ENCODE measurements at places on chromosomes 5 and 9. TPM values are rescaled to one million over a fixed set of nuclear protein-coding genes. Genes with fewer than 3 reads are reported as not detected.

The UNC5A gene
- 0.55 TPM for polyA plus RNA-seq

The PKD2L2 gene
- polyA plus RNA-seq, result 0.11 TPM

The SLC9A3 gene
- polyA plus RNA-seq, result 1.9 TPM

The ANXA2R gene
- 1.7 TPM for polyA plus RNA-seq

The RORB gene
- polyA plus RNA-seq, result 0.47 TPM

The TMC1 gene
- polyA plus RNA-seq, result not detected

DNA sequence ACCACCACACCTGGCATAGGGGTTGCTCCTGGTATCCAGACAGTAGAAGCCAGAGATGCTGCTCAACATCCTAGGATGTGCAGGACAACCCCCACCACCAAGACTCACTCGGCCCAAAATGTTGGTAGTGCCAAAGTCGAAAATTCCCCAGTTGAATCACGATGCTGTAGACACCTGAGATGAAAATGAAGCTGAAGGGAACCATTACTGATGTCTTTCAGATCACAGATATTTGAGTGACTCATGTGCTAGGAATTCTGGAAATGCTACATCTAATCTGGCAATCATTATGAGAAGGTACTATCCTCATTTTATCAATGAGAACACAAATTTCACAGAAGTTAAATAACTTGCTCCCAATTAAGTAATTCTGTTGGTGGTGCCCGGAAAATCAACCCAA, 21.0 kb upstream of the UBE2QL1 start:
- no peak for DNase-seq

- no peak for DNase-seq
Measured at GRCh38 chr5:39775086-39775796, 350.5 kb upstream of the DAB2 start.

DNA sequence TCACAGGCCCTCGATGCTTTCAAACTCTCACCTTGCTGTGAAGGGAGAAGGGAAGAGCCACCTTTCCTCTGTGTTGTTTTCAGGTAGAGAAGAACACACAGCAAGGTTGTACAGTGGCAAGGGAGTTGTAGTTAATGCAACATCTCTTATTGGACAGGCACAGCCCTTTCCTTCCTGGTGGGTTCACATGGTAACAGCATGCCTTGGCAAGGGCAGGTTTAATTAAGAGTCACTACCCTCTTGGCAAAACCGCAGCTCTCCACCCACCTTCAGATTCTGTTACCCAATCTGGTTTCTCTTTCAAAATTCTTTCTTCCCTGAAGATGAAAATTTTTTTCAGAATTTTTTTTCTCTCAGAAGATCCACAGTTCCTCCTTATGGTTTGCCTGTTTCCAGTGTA, 253.1 kb downstream of the TLR4 start:
- DNase-seq, result no peak

DNA sequence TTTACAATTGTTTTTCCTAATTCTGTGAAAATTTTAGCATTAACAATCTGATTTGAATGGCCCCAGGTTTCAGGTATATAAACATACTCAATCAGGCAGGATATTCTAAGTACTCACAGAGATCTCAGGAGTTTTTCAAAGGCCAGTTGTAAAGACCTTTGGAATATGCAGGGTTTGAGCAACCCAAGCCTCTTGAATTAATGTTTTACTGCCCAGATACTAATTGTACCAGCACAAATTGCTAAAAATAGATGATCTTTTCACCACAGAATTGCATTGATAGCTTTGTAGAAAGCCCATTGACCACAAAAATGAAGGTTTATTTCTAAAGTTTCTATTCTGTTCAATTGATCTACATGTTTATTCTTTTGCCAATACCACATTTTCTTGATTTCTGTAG, 186.5 kb downstream of the OSTF1 start:
- no peak for DNase-seq

DNA sequence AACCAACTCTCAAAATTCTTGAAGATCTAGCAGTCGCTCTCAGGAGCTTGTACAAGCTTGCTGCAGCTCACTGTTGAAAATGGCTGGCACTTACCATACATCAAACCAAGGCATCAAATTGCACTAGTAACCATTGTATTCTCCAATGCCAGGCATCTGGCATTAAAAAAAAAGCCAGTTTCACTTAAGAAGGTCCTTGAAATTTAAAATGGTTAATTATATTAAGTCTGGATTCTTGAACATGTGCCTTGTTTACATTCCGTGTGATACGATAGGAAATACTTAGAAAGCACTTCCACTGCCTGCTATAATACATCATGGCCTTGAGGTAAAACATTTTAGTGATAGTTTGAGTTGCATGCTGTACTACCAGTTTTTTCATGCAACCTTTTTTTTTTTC, 300.7 kb downstream of the KDM4C start:
- no peak for DNase-seq

DNA sequence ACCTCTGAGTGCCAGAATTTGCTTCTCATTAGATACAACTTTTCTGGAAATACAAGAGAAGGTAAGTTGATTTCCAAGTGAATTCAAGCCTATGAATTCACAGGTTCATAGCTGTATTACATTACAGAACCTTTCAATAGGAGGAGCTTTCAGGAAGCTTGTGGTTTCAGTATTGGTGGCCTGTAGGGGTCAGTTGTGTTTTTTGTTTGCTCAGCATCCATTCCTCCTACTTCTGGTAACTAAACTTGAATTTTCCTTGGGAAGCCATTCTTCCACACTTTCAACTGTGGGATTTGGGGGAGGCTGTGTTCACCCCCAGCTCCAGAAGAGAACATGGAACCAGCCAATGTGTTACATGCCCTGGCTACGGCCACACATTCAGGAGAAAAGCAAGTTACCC, 5.6 kb upstream of the CYSTM1 start:
- no peak for DNase-seq

DNA sequence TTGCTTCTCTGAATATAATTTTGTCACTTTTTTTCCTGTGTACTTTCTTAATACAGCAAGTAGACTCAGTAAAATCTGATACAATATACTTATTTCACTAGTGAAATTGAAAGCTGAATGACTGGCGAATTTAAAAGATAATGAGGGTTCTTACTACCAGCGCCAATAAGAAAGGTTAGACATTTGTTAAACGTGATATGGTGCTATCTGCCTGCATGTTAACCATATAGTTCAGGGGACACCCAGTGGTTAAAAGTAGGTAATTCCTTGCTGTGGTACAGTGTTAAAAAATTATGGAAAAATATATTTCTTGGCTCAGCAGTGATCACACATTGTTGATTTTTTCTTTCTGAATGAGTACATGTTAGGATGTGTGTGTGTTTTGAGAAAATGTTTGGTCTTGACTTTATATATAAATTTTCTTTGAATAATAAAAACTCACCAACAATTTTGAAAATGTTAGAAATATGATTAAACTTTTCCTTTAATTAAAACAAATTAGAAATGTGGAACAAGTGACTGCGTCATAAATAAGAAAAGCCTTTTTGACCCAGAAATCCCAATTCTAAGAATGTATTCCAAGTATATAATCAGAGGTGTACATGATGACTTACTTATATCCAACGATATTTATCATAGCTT, 25.8 kb downstream of the CAST start:
- peak; percentile 68 for DNase-seq

GRCh38 chr5:76788362-76788761, 30.5 kb upstream of the F2RL1 start:
- DNase-seq, result no peak

GRCh38 chr9:128275198-128276007, at the start of gene GOLGA2:
Gene GOLGA2, minus strand, starts transcription at chr9:128276007. Its CDS starts 31 bp downstream, at chr9:128275976.
- peak; percentile 86 for DNase-seq

DNA sequence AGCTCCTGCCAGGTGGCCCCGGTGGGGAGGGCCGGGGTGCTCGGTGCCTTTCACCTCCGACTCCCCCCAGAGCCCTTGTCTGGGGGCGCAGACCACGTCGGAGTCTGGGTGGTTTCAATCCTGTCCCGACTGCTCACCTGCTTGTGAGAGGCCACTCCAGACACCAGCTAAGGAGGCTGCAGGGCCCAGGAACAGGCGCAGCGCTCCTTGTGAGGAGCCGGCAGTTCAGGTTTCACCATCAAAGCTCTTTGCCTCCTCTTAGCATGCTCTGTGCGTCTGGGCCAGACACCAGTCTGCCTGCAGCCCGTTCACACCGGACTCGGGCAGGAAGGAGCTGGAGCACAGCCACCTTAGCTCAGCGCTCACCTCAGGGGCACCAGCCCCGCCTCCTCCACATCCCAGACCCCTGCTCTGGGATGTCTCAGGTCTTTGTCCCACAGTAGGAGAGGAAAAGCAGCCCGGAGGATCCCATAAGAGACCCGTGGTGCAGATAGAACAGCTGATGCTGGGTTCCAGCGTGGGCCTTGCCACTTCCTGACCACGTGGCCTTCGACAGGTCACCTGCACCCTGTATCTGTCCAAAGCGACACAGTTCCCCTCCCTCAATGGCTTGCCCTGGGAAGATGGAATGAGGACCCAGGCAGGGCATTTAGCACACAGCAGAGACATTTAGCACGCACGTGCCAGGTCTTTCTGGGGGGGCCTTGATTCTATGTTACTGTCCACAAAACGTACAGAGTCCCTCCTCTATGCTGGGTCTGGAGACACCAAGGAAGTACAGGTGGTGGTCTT, 106.2 kb upstream of the LMX1B start:
- DNase-seq, result no peak

GRCh38 chr5:181133610-181134231, 2.8 kb upstream of the OR2V1 start:
- DNase-seq, result no peak

DNA sequence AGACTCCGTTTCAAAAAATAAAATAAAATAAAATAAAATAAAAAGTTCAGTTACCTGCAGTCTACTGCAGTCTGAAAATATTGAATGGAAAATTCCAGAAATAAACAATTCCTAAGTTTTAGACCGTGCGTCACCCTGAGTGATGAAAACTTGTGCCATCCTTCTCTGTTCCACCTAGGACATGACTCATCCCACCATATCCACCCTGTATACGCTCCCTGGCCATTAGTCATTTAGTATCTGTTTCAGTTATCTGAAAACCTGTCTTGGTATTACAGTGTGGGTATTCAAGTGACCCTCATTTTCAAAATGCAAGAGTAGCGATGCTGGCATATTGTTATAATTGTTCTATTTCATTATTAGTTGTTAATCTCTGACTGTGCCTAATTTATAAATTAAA, 51.8 kb upstream of the TEX48 start:
- no peak for DNase-seq

DNA sequence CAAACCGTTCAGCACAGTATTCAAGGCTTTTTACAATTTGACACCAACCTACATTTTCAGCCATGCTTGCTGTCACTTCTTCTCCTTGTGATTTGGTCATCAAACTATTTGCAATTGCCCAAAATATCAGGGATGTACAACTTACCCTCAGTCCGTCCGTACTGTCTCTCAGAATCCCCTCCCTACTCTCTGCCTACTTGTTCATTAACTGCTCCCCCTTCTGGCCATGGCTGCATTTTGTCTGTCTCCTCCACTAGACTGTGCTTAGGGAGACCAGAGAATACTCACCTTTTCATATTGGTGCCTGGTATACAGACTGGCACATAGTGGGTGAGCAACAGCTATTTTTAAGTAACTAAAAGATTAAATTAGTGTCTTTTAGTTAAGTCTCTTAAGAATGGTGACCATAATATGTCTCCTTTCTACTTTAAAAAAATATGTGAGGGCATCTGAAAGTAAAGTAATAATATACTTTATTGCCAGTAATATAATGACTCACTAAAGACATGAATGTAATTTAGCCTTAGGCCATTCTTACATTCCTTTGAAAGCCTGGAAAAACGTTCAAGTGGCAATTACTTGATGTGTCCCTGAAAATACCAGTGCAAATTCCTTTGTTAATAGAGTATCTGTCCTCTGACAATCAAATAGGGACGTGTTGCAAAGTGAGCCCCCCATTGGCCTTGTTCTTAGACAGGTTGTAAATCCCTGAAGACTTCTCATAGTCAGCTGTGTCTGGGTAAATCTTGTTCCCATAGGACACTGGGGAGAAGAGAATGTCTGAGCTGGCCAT, 27.8 kb downstream of the PRLR start:
- DNase-seq, result peak; percentile 51

- no peak for DNase-seq
Measured at GRCh38 chr5:1104327-1105006, 7.4 kb downstream of the SLC12A7 start.

DNA sequence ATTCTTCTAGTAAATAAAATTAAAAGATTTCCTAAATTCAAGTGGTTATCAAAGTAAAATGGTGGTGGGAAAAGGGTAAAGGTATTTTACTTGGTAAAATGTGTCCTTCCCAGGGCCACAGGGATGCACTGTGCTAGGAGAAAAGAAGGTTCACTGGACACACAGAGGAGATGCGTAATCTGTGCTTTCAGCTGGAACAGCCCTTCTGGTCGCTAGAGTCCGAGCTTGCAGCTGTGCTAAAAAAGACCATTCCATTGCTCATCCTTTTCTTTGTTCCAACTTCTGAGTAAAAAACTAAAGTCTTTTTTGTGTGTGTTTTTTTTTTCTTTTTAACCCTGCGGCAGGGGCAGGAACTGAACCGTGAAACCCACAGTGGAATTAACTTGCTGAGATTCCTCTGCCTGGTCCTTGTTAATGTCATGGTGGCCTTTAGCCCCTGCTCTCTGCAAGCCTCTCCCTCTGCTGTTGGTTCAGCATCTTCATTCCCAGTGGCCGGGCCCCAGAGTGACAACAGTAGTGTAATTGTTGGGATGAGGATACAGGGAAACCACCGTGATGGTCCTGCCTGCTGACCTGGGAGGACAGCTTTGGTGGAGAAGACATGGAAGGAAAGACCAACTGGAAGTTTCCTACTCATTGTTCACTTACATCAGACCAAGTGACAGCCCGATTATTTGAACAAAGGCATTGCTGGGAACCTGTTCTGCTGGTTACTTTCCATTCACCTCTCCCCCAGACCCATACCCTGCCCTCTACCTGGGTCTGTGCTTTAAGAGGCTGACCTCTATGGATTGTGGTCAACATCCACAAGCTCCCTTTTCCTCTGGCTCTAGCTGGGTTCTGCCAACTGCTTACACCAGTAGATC, 31.9 kb upstream of the FSTL4 start:
- no peak for DNase-seq

DNA sequence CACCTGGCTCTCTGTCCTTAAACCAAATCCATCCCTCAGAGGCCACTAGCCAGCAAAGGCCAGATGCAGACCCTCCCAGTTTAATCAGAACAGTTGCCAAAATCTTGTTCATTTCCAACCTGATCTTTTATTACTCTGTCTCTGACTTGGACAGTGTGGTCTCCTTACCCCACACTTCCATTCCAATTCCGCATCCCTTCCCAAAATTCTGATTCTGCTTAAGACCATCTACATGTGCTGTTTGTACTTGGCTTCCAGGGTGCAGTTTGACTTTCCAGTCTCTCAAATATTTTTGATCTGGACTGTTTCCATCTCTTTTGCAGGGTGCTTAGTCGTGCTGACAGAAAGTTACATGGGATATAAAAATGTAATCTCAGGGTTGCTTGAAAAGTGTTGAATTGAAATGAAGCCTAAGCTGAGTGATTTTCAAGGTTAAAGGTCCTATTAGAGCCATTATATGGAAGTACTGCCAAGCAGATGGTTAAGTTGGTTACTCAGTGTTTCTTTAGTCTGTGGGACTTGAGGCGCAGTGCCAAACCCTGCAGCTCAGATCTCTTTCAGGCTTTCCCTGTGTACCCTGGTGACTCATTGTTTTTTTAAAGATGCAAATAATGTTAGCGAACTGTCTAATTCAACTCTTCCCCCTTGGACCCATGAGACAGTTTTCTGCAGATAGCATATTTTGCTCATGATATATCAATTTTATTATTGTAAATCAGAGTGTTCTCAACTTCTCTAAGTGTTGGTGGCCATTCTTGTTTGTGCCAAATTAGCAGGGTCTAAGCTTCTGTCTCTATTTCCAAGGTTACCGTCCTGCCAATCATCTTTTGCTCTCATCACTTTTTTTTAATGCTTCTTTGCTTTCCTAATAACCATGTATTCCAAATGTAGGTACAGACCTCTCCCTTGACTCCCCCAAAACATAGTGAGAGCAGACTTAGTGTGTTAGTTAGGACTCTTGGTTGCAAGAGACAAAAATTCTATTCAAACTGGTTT, 18.2 kb upstream of the DCP2 start:
- DNase-seq, result no peak
